Ammon's horn (tissue), 1 donor: ENCODE measurements at places on chromosomes 12 and 14.

GRCh38 chr12:105920161-105920684, 218.5 kb downstream of the NUAK1 start:
- peak; percentile 62 for DNase-seq

DNA sequence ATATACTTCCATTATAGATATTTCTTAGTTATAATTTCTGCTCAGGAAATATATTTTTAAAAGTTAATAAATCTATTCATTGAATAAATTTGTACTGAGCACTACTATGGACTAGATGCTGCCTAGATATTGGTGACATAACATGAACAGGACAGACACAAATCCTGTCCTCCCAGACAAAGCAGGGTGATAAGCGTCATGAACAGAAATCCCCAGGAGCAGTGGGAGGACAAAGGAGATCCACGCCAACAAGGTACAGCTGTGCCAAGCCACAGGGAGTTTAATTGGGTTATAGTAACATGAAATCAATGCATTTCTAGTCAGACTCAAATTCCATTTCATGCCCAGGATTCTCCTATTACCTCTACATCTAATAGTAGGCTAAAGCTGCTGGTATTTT, 171.8 kb upstream of the CPNE8 start:
- no peak for DNase-seq

GRCh38 chr12:62919838-62920237, 15.1 kb downstream of the PPM1H start:
- peak; percentile 82 for DNase-seq

GRCh38 chr12:87866578-87867292, 162.5 kb downstream of the C12orf50 start:
- DNase-seq = no peak

GRCh38 chr14:72519543-72519942, 374.4 kb downstream of the DPF3 start:
- no peak for DNase-seq

GRCh38 chr14:59246566-59246965, 58.1 kb downstream of the DAAM1 start:
- no peak for DNase-seq

DNA sequence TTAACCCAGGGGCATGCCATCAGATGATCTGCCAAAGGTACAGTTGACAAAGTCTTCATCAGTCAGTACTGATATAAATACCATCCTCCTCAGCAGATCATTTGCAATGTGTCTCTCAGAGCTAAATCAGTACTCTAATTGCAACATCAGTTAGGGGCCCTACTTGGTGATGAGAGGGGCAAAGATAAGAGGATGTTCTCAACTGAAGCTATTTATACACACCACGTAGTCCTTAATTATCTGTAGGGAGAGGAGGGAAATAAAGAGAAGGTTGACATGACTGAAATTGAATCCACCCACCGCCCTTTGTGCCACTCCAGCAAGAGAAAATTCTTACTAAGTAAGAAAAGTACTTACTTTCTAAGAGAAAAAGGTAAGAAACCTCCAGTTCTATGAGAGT, 157.8 kb upstream of the NUDT4 start:
- no peak for DNase-seq

- no peak for DNase-seq
Observed at GRCh38 chr12:4137441-4137840, 136.1 kb upstream of the CCND2 start.

DNA sequence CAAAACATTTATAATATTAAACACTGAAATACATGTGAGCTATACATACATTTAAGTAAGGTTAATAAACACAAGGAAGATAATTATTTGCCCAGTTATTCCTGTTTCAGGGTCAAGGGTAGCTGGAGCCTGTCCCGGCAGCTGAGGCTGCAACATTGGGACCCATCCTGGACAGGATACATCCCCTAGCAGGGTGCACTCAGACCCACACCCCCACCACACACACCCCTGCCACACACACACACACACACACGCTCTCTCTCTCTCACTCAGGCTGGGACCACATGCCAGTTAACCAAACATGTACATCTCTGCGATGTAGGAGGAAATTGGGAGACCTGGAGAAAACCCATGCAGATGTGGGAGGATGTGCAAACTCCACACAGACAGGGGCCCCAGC, 112.6 kb upstream of the TMCC3 start:
- DNase-seq = no peak

DNA sequence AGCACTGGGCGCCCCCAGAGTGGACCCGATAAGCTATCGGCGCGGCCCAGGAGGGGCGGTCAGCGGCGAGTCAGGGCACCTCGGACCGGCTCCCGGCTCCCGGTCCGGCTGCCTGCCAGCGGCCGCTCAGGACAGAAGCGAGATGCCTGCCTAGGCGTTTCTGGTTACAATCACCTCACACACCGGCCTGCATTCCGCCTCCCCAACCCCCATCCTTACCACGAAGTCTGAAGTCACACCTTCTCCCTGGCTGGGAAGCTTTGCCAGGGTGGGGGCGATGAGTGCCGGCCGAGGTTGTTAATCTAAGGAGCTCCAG, 42.6 kb upstream of the TBX5 start:
- DNase-seq = no peak

- peak; percentile 21 for DNase-seq
Observed at GRCh38 chr12:47570151-47570550, 135.7 kb downstream of the RPAP3 start.

DNA sequence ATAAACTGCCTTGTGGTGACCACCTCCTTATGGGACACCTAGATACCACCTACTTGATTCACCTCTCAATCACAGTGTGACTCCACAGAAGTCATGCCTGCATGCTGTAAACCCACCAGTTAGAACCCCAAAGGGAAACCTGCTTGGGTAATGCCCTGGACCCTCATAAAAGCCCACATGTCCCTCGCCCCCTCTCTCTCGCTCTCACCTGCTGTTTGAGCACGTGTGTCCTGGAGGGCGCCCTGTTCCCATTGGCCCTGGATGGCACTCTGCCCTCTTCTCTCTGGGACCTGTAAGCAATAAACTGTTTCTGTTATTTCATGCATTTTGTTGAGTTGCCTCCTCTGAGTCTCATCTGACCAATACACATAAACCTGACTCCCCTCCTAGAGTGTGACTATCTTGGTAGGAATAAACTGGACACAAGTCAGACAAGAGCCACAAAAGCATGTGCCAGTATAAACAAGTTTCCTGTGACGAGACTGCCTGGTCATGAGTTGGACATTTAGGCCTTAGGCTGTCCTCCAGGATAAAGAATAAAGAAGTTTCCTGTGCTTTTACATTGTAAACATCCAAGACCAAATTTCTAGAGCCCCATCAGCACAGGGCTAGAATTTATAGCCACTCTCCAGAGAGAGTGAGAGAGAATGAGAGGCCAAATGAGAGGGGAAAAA, 8.6 kb downstream of the IFI27L2 start:
- DNase-seq = no peak

DNA sequence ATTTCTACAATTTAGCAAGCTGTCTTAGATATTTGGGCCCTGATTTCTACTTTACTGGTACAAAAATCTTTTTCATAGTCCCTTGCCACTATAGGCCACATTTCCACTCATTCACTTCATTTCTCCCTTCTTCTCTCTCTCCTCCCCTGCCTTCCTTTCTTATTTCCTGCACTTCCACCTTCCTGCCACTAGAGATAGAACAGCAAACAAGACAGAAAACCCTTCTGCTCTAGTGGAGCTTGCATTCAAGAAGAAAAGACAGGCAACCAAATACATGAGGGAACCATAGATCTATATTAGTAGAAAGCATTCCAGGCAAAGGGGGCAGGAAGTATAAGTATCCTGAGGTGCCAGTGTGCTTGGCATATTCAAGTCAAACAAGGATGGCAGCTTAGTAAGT, 623.5 kb downstream of the FLRT2 start:
- DNase-seq = no peak

DNA sequence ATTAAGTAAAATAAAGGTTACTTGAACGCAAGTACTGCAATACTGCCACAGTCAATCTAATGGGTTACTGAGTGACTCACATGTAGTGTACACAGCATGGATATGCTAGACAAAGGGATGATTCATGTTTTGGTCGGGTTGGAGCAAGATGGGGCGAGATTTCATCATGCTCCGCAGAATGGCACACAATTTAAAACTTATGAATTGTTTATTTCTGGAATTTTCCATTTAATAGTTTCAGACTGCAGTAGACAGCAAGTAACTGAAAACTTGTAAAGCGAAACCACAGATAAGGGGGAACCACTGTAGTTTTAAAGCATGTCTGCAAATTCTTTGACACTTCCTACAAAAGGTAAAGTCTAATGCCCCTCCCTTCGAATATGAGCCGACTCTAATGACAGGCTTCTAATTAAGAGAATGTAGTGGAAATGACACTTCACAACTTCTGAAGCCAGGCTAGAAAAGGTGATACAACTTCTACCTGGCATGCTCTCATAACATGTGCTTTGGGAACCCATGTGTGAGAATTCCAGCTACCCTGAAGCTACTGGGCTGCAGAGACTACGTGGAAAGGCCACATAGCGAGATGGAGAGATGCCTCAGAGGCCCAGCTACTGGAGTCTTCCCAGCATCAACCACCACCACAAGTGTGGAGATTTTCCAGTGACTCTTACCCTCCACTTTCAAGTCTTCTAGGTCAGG, 13.9 kb upstream of the TCP11L2 start:
- DNase-seq = peak; percentile 57

DNA sequence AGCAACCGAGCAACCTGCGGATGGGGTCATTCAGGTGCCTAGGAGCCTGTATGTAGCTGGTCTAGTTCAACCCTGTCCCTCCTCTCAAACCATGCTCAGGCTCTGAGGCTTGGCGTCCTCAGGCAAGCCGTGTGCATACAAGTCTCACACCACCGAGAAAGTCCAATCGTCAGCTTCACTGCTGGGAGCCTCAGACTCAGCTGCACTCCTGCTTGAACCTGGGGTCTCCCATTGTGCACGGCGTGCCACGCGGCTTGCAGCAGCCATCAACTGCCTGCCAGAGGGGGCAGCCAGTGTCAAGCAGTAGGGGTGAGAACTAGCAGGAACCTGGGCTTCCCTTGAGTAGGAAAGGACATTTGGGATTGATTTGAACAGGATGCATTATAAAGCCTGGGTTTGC, 1064.6 kb downstream of the BCL11B start:
- no peak for DNase-seq

DNA sequence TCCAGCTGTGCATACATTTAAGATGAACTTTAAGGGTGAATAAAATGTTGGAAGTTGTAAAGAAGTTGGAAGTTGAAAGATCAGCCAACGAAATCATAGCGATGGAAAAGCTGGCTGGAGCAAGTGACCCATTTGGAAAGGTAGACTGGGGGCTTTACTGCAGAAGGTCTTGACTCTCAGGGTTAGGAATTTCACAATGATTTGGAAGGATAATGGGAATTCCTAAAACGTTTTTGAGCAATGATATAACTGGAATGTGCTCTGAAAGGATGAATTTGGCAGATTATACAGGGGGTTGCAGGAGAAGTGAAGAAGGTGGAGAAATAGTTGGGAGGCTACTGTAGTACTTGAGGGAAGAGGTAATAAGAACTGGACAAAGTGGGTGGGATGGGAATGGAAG, 27.4 kb downstream of the EMP1 start:
- DNase-seq = no peak

GRCh38 chr12:109701064-109701463, 12.6 kb upstream of the FAM222A start:
- DNase-seq = no peak
